ENCODE measurements at places on chromosomes 7 and 10. TPM values are rescaled to one million over a fixed set of nuclear protein-coding genes. Genes with fewer than 3 reads are reported as not detected.
A peak's percentile ranks its signal among the peaks of the same experiment; 100 is the strongest.

The CHN2 gene
- 32.9 TPM for total RNA-seq

The SLC39A12 gene
- not detected for total RNA-seq

GRCh38 chr7:12158334-12159060 is 52.6 kb upstream of the TMEM106B start:
- no peak for DNase-seq

DNA sequence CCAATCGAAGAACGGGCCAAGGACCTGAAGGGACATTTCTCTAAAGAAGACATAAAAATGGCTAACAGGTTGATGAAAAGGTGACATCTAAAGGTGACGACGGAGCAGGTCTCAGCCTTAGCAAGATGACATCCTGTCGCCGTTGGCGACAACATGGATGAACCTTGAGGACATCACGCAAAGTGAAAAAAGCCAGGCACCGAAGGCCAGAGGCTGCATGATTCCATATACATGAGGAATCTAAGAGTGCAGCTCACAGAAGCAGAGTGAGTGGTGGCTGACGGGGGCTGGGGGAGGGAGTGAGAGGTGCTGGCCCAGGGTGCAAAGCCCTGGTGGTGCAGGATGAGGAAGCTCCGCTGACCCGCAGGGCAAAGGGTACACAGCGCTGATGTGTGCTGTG is 34.1 kb upstream of the NKX6-2 start:
- no peak for DNase-seq

GRCh38 chr7:47351233-47352154 is 230.4 kb downstream of the TNS3 start:
- no peak for DNase-seq

- no peak for DNase-seq
Observed at GRCh38 chr7:136166521-136166920, 189.4 kb upstream of the MTPN start.

GRCh38 chr10:13003004-13003403 is 1.5 kb upstream of the CCDC3 start:
- DNase-seq: no peak

- DNase-seq: no peak
Observed at GRCh38 chr10:93059975-93060886, at the start of gene CYP26C1. Gene CYP26C1, plus strand, starts transcription at chr10:93060798. Its CDS starts 466 bp downstream, at chr10:93061264.

DNA sequence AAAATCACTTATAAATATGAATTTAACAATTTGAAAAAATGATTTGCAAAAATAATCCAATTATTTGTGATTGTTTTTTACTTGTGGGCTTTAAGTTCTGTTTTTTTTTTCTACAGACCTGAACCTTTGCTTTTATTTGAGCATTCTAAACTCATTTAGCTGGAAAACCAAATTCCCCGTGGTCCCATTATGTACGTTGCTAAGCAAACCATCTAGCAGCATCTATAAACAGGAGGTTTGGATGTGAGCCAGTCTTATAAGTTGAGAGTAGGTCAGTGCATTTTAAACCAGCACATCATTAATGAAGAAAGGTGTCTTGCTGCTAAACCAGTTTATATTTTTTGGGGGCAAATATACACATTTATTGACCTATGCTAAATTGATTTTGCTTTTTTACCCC is 77.3 kb downstream of the LRRN3 start:
- DNase-seq: no peak

DNA sequence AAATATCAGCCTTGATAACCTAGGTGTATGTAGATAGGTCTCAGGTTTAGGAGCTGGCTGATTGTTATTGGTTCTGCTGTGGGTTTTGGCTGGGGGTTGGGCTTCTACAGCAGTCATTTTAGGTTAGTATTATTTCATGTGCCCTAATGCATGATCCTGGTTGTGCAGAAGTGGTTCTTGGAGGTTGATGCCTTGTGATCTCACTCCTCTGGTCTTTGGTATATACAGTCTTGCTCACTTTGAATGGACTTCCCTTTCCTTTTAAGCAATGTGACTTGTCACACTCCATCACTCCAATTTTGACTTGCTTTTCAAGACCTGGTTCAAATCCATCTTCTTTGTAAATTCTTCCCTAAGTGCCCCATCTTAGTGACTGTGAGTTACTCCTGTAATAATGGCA is 188.9 kb downstream of the LRMDA start:
- DNase-seq: no peak

- no peak for DNase-seq
Observed at GRCh38 chr7:151342102-151342646, 562 bp downstream of the NUB1 start.

- no peak for DNase-seq
Observed at GRCh38 chr10:52031771-52032170, 282.3 kb upstream of the DKK1 start.

DNA sequence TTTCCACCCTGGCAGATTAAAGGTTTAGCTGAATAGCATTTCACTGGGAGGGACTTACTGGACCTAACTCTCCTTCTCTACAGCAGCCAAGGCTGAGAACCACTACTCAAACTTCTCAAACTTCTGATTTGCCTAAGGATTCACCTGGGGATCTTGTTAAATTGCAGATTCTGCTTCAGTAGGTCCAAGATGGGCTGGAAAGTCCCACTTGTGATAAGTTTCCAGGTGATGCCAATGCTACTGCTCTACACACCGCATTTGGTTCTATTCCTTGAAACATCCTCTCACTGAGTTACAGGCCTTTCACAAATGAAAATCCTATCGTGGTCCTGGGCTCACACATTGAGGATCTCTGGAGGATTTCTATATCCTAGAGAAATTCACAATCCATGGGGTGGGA is 147.9 kb downstream of the CHCHD3 start:
- no peak for DNase-seq

DNA sequence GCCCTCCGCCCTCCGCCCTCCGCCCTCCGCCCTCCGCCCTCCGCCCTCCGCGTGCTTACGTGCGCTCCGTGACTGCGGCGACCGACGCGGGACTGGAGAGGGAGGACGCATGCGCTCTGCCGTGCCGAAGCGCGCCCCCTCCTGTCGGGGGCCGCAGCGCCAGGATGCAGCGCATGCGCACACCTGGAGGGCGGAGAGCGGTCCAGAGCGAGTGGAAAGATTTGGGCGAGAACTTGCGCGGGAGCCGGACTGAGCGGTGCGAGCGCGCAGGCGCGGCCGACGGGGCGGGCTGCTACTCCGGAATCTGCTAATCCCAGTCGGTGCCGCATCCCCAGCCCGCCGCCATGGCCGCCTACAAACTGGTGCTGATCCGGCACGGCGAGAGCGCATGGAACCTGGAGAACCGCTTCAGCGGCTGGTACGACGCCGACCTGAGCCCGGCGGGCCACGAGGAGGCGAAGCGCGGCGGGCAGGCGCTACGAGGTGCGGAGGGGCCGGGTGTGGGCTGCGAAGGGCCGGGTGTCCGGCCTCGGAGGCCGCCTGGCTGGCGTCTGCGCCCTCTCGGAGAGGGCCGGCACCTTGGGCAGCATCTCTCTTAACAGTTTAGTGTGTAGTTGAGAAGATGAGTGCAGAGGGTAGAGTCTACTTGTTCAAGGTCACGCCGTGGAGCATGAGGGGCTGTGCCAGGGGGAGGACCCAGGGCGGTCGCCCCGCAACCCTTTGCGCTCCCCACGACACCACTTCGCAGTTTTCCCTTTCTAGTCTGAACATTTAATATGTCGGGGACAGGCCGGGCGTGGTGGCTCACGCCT is at the start of gene PGAM1:
Gene PGAM1, plus strand, starts transcription at position 228 of the 812 bp plus-strand sequence. Its CDS starts 117 bp downstream, at position 345.
- DNase-seq: peak; percentile 91

- DNase-seq: no peak
Observed at GRCh38 chr10:11907914-11908313, 84.8 kb downstream of the PROSER2 start.

- DNase-seq: no peak
Observed at GRCh38 chr7:30815951-30816644, 44.9 kb downstream of the MINDY4 start.

DNA sequence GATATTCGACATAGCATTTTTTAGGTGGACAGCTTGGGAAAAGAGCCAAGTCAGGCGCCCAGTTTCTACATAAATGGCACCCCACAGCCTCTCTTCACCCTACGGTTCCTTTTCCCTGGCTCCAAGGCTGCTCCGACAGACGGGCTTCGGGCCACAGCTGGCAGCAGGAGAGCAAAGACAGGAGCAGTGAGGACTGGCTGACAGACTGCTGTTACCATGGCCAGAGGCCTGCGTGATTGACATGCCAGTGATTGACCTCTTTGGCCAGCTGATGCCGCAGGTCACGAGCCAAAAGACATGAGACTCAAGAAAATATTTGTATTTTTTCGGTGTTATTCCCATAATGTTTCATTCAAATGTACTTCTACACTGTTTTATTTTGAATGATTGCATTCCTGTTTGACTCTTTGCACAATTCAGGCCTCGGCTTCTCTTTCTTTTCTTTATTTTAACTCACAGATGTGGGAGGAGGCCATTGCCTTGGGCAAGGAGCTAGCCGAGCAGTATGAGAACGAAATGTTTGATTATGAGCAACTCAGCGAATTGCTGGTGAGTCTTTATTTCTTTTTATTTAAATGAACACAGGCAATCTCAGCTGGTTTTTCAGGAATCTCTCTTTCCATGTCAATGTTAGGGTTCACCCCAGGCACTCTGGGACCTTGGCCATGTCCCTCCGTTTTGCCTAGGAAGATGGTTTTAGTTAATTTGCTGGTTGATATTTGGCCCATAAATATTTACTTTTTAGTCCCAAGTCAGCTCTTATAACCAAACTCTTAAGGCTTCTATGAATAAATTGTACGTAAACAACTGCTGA is 146.3 kb upstream of the NPS start:
- no peak for DNase-seq
